Activated CD4-positive, alpha-beta memory T cell treated with anti-CD3 and anti-CD28 coated beads, Interleukin-2, amount 10 ng/mL, durations not matched to agents 7 days and 5 days (primary cell): ENCODE measurements at places on chromosomes 12 and 14. TPM values are rescaled to one million over a fixed set of nuclear protein-coding genes. Genes with fewer than 3 reads are reported as not detected.

Gene PRH2
- not detected for total RNA-seq

Gene B3GNT4
- 2.6 TPM for total RNA-seq

Gene SLCO1B1
- not detected for total RNA-seq

Gene KLRC3
- not detected for total RNA-seq

Gene DCN
- total RNA-seq, result not detected

Gene PROX2
- not detected for total RNA-seq

Gene CLEC4D
- total RNA-seq, result not detected

Gene IL26
- 2.3 TPM for total RNA-seq

Gene KCNK10
- total RNA-seq, result not detected

Gene EIF2S3B
- 1.6 TPM for total RNA-seq
